ENCODE measurements at places on chromosomes 5 and 9.

GRCh38 chr5:104890767-104891166, 1328.2 kb upstream of the NUDT12 start:
- no peak for DNase-seq

- DNase-seq = no peak
Observed at GRCh38 chr5:320524-321229, 837 bp upstream of the AHRR start.

DNA sequence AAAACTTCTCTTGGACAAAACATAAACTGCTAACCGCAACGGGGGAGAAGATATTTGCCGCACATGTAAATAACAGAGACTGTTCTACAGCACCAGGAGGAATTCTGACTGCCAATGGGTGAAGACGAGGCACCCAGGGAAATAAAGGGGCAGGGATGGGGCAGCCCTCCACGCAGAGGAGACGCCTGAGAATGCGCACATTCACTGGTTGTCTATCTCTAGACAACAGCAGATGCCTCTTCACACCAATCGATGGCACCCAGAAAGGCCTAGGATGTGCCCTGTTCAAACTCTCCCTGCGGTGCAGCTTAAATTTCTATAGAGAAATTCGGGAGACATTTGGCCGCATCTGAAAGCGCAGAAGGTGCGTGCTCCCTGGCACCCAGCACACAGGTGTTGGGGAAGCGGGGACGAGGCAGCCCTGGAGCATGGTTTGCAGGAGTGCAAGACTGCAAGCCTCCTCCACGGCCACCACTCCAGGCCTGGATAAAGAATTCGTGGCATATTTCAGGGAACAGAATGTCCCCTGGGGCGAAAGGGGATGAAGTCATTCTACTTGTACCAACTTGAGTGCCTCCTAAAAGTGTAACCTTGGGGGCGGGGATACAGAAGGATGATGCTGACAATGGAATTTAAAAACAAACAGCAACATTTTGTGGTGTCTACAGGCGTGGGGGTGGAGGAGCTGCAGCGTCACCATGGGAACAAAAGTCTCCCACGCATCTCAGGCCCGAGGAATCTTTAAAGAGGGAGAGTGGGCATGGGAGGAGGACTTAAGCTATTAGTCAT, 6.3 kb upstream of the IRX2 start:
- DNase-seq = no peak

GRCh38 chr9:88443480-88444113, 55.4 kb downstream of the SPIN1 start:
- DNase-seq = no peak

GRCh38 chr5:173972607-173972924, 16.4 kb upstream of the C5orf47 start:
- DNase-seq = no peak

DNA sequence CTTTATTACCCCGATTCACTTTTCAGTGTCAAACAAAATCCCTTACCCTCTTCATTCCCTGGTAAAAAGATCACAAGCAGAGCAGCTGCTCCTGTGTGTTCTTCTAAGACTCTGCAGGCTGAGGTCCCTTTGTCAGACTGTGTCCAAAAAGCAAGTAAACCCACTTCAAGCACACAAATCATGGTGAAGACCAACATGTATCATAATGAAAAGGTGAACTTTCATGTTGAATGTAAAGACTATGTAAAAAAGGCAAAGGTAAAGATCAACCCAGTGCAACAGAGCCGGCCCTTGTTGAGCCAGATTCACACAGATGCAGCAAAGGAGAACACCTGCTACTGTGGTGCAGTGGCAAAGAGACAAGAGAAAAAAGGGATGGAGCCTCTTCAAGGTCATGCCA, 34.5 kb downstream of the CREBRF start:
- DNase-seq = no peak

DNA sequence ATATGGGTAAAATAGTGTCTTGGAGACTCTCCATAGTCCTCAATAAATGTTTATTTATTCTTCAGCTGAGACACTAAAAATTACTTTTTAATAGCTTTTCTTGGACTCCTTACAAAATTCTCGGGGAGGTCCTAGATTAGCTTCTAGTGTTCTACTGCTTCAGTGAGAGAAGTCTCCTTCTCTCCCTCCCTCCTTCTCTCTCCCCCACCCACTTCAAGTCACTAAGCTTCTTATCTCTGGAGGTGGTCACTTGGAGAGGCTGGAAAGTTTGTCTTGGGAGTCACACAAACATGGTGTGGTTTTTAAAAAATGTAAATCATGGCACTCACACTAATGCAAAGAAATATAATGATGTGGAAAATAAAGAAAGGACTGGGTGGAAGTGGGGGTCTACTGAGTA, 64.1 kb downstream of the SEMA6A start:
- no peak for DNase-seq

GRCh38 chr9:135376511-135377265, 102.9 kb upstream of the PPP1R26 start:
- DNase-seq = no peak

GRCh38 chr9:21294904-21295538, 10.1 kb downstream of the IFNA5 start:
- no peak for DNase-seq

DNA sequence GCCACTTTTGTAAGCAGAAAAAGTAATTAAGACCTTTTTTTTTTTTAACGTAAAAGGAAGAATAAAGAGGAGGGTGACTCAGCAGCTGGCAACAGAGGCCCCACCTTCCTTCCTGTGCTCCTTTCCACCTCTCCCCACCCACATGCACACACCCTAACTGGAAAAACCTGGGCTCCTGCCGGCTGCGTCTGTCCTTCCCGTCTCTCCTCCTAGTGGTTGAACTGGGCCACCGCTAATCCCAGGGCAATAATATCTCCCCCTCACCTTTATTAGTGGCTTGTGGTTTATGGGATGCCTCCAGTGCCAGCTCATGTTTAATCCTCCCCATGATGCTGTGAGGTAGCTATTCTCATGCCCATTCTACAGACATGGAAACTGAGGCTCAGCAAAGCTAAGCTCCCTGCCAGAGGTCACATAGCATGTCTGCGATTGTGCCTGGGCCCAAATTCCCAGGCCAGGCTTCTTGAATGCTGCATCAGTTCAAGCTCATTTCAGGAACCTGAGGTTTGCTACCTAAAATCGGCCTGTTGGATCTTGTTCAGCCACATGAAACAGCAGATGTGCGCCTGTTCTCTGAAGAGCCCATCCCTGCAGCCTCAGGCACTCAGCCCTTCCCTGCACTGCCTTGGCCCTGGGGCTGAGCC, 60.9 kb upstream of the IL17B start:
- DNase-seq = no peak

DNA sequence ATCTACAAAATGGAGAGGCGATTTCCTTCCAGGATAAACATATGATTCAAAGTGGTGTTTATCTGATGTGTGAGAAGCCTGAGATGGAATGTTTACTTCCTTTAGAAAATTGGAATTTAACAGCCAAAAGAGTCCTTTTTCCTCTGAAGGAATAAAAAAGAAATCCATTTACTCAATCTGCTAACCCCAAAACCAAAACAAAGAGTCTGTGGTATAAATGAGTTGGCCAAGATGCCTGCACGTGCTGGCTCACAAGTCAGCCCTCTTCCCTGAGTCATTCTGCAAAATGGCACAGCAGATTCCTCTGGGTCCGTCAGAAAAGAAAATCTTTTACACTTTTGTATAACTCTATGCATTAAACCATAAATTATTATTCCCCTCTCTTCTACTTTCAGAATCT, 60.8 kb downstream of the EBF1 start:
- no peak for DNase-seq

GRCh38 chr9:74570879-74571512, 73.9 kb downstream of the RORB start:
- no peak for DNase-seq

DNA sequence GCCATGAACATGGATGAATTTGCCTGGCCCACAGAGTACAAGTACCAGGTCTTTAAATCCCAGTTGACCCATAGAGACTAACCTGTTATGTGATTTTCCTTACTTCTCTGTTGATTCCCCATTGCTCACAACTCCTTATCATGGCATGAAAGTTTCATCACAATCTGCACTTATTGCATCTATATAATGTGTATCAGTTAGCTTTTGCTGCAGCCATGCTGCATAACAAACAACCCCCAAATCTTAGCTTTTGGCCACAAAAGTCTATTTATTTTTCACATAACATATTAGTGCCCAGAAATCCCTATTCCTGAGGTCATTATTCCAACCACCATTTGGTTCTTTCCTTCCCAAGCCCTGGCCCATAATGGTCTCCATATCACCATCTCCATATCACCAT, 3.7 kb downstream of the GGTA1 start:
- DNase-seq = no peak

GRCh38 chr5:89572696-89573095, 689.7 kb upstream of the MEF2C start:
- no peak for DNase-seq

- DNase-seq = no peak
Observed at GRCh38 chr5:58544195-58544594, 38.7 kb upstream of the RAB3C start.

- DNase-seq = no peak
Observed at GRCh38 chr9:121529237-121529987, 29.8 kb upstream of the GGTA1 start.

DNA sequence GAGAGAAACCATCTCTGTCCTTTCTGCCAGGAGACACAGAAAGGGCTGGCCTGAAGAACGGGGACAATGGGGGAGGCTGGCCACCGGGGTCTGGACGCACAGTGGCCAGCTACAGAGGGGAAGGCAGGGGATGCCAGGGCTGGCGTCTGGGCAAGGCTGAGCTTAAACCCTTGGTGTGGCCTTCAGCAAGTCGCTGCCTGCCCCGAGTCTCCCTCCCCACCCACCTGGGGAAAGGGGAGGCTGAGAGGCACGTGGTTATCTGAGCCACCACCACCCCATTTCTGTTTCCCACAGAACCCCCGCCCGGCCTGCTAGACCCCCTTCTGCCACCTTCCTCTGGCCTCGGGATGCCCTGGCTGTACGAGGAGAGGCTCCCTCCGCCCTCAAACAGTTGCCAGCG, 115.3 kb downstream of the VAV2 start:
- no peak for DNase-seq

DNA sequence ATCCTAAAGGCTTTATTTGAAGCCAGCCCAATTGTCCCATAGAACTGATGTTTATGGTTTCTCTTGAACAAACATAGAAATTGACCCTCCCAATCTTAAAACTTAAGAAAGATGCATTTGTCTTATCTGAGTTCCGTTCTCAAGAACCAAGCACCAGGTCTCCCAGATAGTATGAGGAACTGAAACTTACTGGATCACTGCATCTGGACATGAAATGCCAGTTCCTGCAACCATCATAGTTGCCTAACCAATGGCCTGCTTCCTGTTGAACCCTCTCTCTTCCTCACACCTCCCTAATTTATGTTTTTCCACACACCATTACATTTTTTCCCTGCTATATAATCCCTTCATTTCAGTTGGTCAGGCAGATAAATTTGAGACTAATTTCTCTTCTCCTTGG, 478.9 kb downstream of the HTR1A start:
- no peak for DNase-seq

GRCh38 chr5:100788417-100788816, 114.7 kb downstream of the ST8SIA4 start:
- no peak for DNase-seq

DNA sequence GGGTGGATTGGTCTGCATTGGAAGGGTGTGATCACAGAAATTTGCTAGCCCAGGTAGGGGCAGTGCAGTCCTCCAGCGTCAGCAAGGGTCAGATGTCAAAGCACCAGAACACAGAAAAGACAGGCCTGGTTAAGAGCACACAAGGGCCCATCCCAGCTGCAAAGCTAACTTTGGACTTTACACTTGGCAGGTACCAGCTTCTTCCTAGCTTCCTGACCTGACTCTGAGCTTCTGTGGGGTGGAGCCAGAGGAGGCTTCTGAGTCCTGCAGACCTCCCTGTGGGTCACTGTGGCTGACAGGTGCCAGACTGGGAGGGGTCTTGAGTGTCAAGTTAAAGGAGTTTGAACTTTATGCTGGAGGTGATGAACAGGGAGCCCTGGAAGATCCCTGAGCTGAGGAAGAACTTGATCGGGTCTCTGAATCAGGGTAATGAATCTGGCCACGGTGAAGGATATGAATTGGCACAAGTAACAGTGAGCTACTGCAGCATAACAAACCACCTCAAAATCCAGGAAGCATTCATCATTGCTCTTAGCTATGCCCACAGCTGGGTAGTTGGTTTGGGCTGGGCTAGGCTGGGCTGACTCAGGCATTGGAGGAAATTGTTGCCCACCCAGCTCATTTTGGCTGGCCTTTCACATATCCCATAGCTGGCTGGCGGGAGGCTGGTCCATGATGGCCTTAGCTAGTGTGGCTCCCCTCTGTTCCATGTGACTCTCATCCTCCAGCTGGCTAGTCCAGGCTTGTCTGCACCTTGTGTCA, 63.4 kb downstream of the BARX1 start:
- DNase-seq = no peak

GRCh38 chr9:129259375-129259774, 81.3 kb upstream of the IER5L start:
- no peak for DNase-seq

GRCh38 chr5:67031692-67032091, 164.9 kb downstream of the CD180 start:
- DNase-seq = no peak

DNA sequence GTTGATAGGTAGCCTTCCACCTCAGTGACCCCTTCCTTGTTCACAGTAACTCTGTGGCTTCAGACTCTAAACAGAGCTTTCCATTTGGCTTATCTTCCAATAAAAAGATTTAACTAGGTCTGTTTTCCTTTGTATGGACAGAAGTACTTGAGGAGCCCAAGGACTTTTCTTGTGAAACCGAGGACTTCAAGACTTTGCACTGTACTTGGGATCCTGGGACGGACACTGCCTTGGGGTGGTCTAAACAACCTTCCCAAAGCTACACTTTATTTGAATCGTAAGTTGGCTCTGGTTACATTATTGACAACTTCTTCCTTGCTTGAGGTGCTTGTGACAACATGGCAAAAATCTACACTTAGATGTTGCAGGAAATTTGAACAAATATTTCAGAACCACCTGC, 39.4 kb downstream of the OSMR start:
- no peak for DNase-seq

- DNase-seq = no peak
Observed at GRCh38 chr5:15687401-15687800, 187.4 kb downstream of the FBXL7 start.

- DNase-seq = no peak
Observed at GRCh38 chr5:90344689-90345088, 64.9 kb downstream of the CETN3 start.

- no peak for DNase-seq
Observed at GRCh38 chr9:34993502-34994259, 4.1 kb downstream of the DNAJB5 start.

DNA sequence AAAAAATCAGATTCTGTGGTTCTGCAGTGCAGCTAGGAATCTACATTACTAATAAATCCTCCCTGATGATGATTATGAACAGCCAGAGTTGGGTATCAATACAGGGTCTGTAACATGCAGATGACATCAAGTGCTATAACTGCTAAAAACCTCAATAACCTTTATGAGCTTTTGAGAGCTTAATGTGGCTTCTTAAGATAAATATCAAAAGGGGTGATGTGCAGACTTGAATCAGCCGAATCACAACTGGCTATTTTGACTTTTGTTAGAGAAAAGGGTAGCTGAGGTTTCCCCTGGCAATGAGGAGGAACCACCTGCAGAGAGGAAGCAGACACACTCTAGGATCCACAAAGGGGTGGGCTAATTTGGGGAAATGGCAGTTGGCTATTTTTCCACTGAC, 30.2 kb downstream of the CAPSL start:
- no peak for DNase-seq
